H9 (cell line): ENCODE measurements at places on chromosomes 5 and 9. TPM values are rescaled to one million over a fixed set of nuclear protein-coding genes. Genes with fewer than 3 reads are reported as not detected.

- H3K27ac ChIP-seq: no peak overlapping the region
- H3K36me3 ChIP-seq: no peaks in the 10 kb centered on the region
- no peak overlapping the region for H3K4me3 ChIP-seq
- no peaks in the 10 kb centered on the region for H3K4me1 ChIP-seq
- H3K27me3 ChIP-seq: peaks cover 8% of the 10 kb centered on the region; the same call in 1 of the 2 replicates
- no peak for DNase-seq
Observed at GRCh38 chr9:69675563-69675962, 3.4 kb upstream of the APBA1 start.

DNA sequence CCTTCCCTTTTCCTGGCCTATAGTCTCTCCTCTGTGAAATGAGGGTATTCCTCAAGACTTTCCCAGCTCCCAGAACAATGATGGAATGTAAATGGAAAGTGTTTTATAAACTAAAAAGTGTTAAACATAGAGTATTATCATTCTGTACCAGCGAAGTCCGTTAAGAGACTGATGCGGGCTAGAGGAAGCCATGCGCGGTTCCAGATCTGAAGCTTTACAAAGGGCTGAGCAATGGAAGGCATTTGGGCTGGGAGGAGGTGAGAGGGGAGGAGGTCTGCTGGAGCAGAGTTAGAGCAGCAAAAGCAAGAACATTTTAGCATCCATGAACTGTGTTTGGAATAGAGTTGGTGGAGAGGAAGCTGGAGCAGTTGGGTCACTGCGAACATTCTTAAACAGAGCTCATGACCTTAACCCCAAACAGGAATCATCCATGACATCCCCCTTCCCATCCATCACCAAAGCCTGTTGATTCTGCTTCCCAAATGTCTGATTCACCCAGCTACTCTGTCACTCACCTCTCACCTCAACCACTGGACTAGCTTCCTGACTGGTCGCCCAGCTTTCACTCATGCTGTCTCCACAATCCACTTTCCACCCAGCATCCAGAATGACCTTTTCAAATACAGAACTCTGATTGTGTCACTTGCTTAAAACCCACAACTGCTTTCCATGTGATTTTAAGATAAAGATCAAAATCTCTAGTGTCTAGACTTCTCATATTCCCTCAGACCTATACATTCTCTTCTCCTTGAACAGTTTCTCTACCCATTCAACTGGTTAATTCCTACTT is 37.1 kb downstream of the CDK5RAP2 start:
- no peak overlapping the region for H3K4me3 ChIP-seq
- no peak overlapping the region for H3K27ac ChIP-seq
- peaks cover 73% of the 10 kb centered on the region for H3K36me3 ChIP-seq

DNA sequence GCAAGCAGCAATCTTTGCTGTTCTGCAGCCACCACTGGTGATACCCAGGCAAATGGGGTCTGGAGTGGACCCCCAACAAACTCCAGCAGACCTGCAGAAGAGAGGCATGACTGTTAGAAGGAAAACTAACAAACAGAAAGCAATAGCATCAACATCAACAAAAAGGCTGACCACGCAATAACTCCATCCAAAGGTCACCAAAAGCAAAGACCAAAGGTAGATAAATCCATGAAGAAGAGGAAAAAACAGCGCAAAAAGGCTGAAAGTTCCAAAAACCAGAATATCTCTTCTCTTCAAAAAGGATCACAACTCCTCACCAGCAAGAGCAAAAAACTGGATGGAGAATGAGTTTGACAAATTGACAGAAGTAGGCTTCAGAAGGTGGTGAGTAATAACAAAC is 23.4 kb downstream of the FRMD3 start:
- no peak overlapping the region for H3K27ac ChIP-seq
- H3K4me3 ChIP-seq: no peak overlapping the region
- DNase-seq: no peak
- no peaks in the 10 kb centered on the region for H3K27me3 ChIP-seq
- peaks cover 4% of the 10 kb centered on the region for H3K36me3 ChIP-seq

DNA sequence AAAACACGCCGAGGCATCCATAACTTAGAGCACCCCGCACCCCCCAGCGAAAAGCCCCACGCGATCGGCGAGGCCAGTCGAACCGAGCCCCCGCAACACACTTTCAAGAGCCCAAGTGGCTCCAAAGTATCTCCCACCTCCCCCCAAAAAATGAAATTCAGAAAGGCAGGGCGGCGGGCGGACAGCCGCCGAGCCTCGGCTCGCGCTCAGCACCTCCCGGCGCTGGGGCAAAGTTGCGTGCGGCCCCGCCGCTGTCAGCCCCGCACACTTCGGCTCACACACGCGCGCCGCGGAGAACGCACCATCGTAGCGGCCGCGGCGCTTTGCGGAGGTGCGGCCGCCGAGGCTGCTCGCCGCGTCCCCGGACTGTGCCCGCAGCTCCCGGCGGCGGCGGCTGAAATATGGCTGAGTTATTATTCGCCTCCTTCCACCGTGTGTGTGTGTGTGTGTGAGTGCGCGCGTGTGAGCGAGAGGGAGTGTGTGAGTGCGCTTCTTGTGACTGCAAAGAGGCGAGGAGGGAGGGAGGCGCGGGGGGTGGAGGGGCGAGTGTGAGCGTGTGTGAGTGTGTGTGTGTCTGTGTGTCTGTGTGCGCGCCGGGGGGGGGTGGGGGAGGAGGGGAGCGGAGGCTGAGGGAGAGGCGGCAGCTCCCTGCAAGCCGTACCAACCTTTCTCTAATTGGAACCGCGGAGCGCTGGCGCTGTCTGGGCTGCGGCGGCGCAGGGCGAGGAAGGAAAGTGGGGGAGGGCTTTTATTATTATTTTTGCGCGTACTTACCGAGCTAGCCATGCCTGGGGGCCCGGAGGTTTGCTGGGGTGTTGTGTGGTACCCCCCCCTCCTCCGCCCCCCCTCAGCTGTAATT is 599 bp downstream of the MLLT3 start:
- H3K27me3 ChIP-seq: peaks cover 31% of the 10 kb centered on the region
- H3K27ac ChIP-seq: no peak overlapping the region
- no peaks in the 10 kb centered on the region for H3K36me3 ChIP-seq
- H3K4me1 ChIP-seq: peaks cover 3% of the 10 kb centered on the region; the same call in 1 of the 2 replicates

- H3K27ac ChIP-seq: no peak overlapping the region
- no peaks in the 10 kb centered on the region for H3K4me1 ChIP-seq
- H3K36me3 ChIP-seq: no peaks in the 10 kb centered on the region
- DNase-seq: no peak
Observed at GRCh38 chr5:39599721-39600431, 175.1 kb upstream of the DAB2 start.

- no peaks in the 10 kb centered on the region for H3K36me3 ChIP-seq
- DNase-seq: no peak
- H3K4me3 ChIP-seq: no peak overlapping the region
- no peaks in the 10 kb centered on the region for H3K4me1 ChIP-seq
Observed at GRCh38 chr9:126488881-126489404, 124.8 kb upstream of the LMX1B start.

DNA sequence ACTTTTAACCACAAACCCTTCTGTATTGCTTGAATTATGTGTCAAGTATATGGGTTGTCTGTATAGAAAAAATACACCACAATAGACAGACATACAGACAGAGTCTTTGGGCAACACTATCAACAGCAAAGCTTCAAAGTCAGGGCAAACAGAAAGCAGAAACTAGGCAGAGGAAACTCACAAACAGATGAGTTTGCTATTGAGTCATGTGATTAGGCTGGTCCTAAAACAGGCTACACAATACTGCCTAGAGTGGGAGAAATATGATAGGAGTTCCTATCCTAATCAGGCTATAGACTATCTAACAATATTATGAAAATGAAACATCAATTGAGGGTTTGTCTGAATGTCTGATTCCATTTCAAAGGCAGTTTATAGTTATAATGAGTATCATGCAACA is 156.4 kb downstream of the EDIL3 start:
- no peaks in the 10 kb centered on the region for H3K4me1 ChIP-seq
- H3K36me3 ChIP-seq: no peaks in the 10 kb centered on the region
- no peaks in the 10 kb centered on the region for H3K27me3 ChIP-seq
- H3K27ac ChIP-seq: no peak overlapping the region
- DNase-seq: no peak
- no peak overlapping the region for H3K4me3 ChIP-seq

DNA sequence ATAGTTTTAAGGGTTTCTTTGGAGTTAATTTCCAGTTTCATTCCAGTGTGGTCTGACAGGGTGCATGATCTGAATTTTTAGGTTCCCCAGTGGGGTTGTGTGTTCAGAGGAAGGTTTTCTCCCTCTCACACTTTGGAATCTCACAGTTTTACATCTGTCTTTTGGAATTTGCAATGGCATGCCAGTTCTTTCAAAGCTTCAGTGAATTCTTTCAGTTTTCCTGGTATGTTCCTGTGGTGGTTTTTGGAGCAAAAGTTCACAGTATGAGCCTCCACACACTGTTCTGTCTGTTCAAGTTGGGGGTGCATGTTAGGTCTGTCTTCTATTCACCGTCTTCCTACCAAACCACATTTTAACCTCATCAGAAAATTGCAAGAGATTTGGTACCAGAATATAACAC is 624.2 kb downstream of the KCTD16 start:
- H3K27ac ChIP-seq: no peak overlapping the region
- H3K4me3 ChIP-seq: no peak overlapping the region
- DNase-seq: no peak
- no peaks in the 10 kb centered on the region for H3K4me1 ChIP-seq
- no peaks in the 10 kb centered on the region for H3K27me3 ChIP-seq

Gene TRPM3
- 7.7 and 10.3 TPM in 2 replicates for total RNA-seq

Gene SLC9A3
- 0.75 and 0.85 TPM in 2 replicates for total RNA-seq

DNA sequence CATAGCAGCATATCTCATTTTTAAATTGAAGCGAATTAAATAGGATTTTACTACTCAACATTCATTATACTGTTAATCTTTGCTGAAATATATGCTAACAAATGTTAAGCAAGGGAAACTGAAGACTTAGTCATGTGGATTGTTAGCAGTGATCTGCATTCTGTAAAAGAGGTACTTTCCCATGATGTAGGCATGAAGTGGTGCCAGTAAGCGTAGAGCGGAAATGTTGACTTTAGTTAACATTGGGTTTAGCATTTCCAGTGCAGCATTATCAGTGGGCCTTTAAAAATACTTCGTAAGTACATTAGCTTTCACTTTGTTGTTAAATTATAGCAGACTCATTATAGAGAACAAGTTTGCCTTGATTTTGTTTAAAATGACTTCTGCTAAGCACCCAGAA is 130.3 kb downstream of the CDC42SE2 start:
- no peaks in the 10 kb centered on the region for H3K4me1 ChIP-seq
- no peaks in the 10 kb centered on the region for H3K27me3 ChIP-seq
- H3K4me3 ChIP-seq: no peak overlapping the region

DNA sequence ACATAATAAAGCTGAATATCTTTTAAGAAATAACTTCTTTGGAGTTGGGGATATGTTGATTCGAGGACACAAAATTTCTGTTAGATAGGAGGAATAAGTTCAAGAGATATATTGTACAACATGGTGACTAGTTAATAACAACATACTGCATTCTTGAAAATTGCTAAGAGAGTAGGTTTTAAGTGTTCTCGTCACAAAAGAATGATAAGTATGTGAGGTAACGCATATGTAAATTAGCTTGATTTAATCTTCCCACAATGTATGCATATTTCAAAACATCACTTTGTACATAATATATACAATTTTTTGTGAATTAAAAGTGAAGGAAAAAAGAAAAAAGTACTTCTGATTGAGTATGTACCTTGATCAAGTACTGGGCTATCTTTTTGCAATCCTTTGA is 428.0 kb upstream of the TRPC7 start:
- no peak overlapping the region for H3K4me3 ChIP-seq
- no peak for DNase-seq
- H3K36me3 ChIP-seq: peaks cover 9% of the 10 kb centered on the region

DNA sequence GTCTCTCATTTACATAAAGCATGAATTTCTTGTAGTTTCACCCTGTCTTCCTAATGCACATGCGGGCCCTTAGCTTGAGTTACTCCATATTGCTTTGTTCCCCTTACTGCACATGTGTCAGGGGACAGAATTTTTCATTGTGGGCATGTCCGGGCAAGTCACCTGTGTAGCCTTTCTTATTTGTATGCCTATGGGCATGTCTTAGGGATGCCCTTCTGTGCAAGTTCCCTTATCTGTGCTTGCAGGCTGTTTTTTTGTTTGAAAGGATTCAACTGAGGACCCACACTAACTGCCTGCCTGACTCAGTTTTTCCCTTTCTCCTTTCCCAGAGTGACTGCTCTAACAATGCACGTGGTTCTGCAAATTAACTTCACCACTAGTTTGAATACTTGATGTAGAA is 161.7 kb downstream of the YTHDC2 start:
- no peaks in the 10 kb centered on the region for H3K27me3 ChIP-seq
- H3K4me1 ChIP-seq: no peaks in the 10 kb centered on the region
- DNase-seq: no peak
- H3K4me3 ChIP-seq: no peak overlapping the region

Gene SLC36A2
- total RNA-seq: 0.07 and 0.15 TPM in 2 replicates
